Stimulated activated CD4-positive, alpha-beta T cell treated with anti-CD3 and anti-CD28 coated beads, Interleukin-4, amount 100 ng/mL, for 48 hours (primary cell): ENCODE measurements at places on chromosomes 13 and 19.

- DNase-seq: no peak
These were observed 62.6 kb downstream of the MLLT1 start for GRCh38 chr19:6216996-6217751.

- DNase-seq: no peak
These were observed 42.1 kb downstream of the ATP11A start for GRCh38 chr13:112731667-112732616.

- DNase-seq: no peak
These were observed at the start of gene CCDC106 for GRCh38 chr19:55647732-55648584. Gene CCDC106, plus strand, starts transcription at chr19:55648212. Its CDS starts 835 bp downstream, at chr19:55649047.

DNA sequence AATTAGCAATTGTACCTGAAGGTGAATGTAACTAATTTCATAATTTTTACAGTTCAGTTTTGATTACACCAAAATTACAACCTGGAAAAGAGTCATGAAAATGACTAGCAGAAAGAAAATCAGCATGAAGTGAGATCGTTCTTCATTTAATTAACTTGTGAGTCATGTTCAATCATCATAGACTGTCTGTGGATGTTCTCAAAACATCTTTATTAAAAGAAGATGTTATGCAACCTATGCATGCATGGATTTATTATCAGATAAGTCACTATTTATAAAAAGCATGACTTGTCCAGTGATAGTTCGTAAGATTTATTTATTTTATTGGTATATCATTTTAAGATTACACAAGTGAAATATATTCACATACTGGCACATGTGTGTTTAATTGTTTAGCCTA lies 245.9 kb downstream of the ITGBL1 start:
- no peak for DNase-seq

GRCh38 chr19:10295305-10295846 lies 5.6 kb downstream of the ICAM5 start:
- no peak for DNase-seq

- DNase-seq: no peak
These were observed 156.3 kb downstream of the DCT start for GRCh38 chr13:94322925-94323763.

- no peak for DNase-seq
These were observed 492.9 kb downstream of the PCDH20 start for GRCh38 chr13:60922576-60923231.

- DNase-seq: no peak
These were observed 18.9 kb downstream of the ELAVL1 start for GRCh38 chr19:7986321-7987113.

- no peak for DNase-seq
These were observed 13.7 kb upstream of the SMARCA4 start for GRCh38 chr19:10946958-10947657.

DNA sequence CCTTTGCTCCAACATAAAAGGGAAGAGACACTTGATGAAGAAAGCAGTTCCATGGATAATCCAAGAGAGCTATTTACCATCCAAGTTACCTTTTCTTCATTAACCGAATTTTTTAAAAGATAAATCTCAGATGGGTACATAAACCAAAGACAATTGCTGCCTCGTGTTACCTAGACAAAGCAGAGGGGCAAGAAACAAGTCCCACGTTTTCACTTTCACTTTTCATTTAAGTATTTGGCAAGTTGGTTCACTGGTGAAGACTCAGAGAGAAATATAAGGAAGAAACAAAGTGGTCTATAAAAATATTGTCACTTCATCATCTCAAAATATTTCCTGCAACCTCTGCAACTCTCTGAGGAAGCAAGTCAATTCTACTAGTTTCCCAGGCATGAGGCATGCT lies 446.1 kb downstream of the FGF14 start:
- no peak for DNase-seq

DNA sequence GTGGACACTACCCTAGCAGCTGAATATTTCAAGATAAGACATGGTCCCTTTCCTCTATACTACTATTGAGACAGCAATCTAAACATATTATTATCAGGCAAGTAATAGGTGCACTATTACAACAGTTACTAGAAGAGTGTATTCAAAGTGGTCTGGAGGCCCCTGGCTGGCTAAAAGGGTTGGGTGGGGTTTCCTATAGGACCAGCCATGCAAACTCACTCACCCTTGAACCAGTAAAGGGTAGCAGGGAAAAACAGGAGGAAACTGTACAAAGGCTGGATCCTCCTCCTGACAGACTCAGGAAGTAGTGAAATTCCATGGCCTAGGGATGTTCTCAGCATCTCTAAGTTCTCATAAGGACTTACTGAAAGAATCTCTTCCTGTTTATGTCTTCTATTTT lies 7.7 kb downstream of the SMAD9 start:
- DNase-seq: no peak

GRCh38 chr13:100439247-100439970 lies 149.2 kb downstream of the GGACT start:
- DNase-seq: no peak

- no peak for DNase-seq
These were observed 14.0 kb upstream of the GGACT start for GRCh38 chr13:100602493-100603111.
